IMR-90 (cell line): ENCODE measurements at places on chromosomes 5 and 9. TPM values are rescaled to one million over a fixed set of nuclear protein-coding genes. Genes with fewer than 3 reads are reported as not detected.

- peak; percentile 63 for DNase-seq
Observed at GRCh38 chr9:98603821-98604383, 104.8 kb downstream of the GABBR2 start.

DNA sequence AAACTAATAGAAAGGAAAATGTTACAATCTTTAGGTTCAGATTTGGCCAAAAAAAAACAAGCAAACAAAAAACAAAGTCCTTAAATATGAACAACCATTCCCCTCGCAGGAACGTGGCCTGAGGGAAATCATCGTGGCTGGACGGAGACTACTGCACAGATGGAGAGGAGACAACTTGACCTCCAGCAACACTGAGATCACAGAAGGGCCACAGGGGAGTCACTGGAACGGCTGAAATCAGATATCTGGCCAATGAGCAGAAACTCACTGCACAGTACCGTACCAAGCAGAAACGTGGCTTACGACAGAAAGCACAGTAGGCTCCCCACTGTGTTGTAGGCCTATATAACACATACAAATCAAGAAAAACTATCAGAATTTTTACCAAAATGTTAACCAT lies 27.7 kb downstream of the CAMSAP1 start:
- no peak for DNase-seq

GRCh38 chr5:56434986-56435385 lies 201.9 kb upstream of the ANKRD55 start:
- DNase-seq = no peak

GRCh38 chr9:106947106-106947900 lies 84.3 kb downstream of the ZNF462 start:
- peak; percentile 25 for DNase-seq

Gene ANKRD18A
- not detected in 2 replicates for total RNA-seq

Gene NEUROG1
- total RNA-seq = not detected in 2 replicates

Gene BBLN
- total RNA-seq = 25.1 and 27.5 TPM in 2 replicates

Gene ARHGEF37
- 0.28 and 0.54 TPM in 2 replicates for total RNA-seq

Gene CMBL
- total RNA-seq = 5.0 and 5.8 TPM in 2 replicates

Gene CYFIP2
- total RNA-seq = 11.7 and 13.4 TPM in 2 replicates
